ENCODE measurements at places on chromosomes 11 and 22. TPM values are rescaled to one million over a fixed set of nuclear protein-coding genes. Genes with fewer than 3 reads are reported as not detected.

Gene VSIG10L2
- total RNA-seq: not detected

Gene APLNR
- not detected for total RNA-seq

Gene IL18
- 62.9 TPM for total RNA-seq

Gene SYT13
- not detected for total RNA-seq

Gene TP53I11
- total RNA-seq: 66.5 TPM

Gene PNPLA5
- not detected for total RNA-seq

Gene REXO2
- 245 TPM for total RNA-seq

Gene RASD2
- 3.7 TPM for total RNA-seq

Gene ABCC8
- total RNA-seq: not detected

Gene PGA5
- total RNA-seq: not detected

Gene SSTR3
- not detected for total RNA-seq

Gene PRODH
- not detected for total RNA-seq

Gene RAG2
- total RNA-seq: not detected

Gene WNT11
- total RNA-seq: not detected

Gene OR6T1
- total RNA-seq: not detected

Gene MIAT
- 0.63 TPM for total RNA-seq

Gene TCN2
- 8.1 TPM for total RNA-seq

Gene MMP8
- total RNA-seq: not detected

Gene GGTLC3
- total RNA-seq: not detected

Gene UPB1
- not detected for total RNA-seq

Gene SIPA1
- 16.6 TPM for total RNA-seq

Gene LDHAL6A
- not detected for total RNA-seq

Gene ACR
- not detected for total RNA-seq

Gene MUC6
- not detected for total RNA-seq

Gene PTS
- total RNA-seq: 36.5 TPM

Gene POU2AF1
- total RNA-seq: 0.11 TPM

Gene CD3G
- total RNA-seq: not detected

Gene TMA7B
- total RNA-seq: not detected

Gene ALDH3B2
- not detected for total RNA-seq

Gene DTX4
- total RNA-seq: 0.22 TPM

Gene NDUFV1
- 168 TPM for total RNA-seq

Gene OR52N5
- not detected for total RNA-seq

Gene TENM4
- 0.11 TPM for total RNA-seq

Gene TSKU
- total RNA-seq: 30.6 TPM
